ENCODE measurements at places on chromosomes 2 and 18.

- DNase-seq = no peak
These were observed 44.5 kb downstream of the PHLPP1 start for GRCh38 chr18:62759704-62760402.

DNA sequence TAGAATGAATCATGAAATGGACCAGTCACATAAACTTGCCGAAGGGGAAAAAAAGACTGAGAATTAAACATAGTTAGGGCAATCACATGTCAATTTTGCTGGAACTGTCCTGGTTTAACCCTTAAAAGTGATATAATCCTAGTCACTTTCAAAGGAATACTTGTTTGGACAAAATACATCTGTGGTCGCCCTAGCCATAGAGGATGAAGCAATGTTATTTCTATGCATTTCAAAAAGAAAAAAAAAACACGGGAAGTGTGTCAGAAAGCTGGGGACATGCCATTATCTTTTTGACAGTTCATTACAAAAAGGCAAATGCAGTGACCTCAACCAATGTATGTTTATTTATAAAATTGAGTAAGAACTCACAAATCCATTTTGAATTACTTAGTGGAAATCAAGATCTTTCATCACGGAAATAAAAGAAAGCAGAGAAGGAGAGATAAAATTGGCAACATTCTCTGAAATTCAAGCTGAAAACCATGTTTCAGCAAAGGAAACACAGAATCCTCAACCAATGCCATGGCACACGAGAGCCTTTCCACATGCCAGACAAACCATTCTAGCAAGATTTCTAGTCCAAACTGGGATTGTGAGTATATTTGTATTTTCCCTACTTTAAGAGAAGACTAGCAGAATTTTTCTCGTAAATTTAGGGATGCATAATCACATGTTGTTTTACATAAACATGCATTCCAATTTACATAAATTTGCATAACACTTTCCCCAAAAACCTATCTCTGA lies 854.3 kb upstream of the ACVR2A start:
- no peak for DNase-seq

DNA sequence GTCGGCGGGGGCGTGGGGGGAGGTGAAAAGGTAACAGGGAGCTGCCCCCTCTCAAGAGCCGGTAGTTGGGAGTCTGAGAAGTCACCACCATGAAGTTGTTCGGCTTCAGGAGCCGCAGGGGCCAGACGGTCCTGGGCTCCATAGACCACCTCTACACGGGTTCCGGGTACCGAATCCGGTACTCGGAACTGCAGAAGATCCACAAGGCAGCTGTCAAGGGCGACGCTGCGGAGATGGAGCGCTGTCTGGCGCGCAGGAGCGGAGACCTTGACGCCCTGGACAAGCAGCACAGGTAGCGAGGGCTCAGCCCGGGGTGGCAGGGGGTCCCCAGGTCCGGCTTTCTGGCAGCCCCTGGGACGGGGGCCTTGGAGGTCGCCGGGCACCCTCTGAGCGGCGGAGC lies 47.1 kb upstream of the ZNF519 start:
- no peak for DNase-seq

- no peak for DNase-seq
These were observed 94.7 kb downstream of the BIN1 start for GRCh38 chr2:127012215-127012614.

DNA sequence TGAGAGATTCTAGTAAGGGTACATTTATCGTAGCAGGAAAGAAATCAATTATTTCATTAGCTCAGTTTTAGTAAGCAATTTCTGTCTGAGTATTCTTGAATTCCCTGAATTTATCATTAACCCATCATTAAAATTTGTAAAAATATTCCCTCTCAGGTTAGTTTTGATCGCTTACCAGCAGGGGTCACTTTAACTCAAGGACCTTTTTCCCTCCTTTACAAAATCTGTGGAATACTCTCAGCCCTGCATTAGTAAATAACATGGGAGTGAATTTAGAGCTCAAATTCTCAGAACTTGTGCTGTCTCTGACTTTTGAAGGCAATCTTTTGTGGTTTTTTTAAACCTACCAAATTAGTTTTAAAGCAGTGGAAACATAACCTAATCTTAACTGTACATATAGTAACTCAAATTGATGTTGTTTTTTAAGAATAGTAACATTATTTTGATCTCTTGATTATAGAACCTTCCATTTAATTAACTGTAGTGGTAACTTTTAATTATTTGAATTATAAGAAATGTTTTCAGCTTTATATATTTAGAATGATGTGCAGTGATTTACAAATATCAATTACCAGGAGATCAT lies 97.2 kb downstream of the AGPS start:
- DNase-seq = no peak

Data from stimulated activated CD4-positive, alpha-beta T cell treated with anti-CD3 and anti-CD28 coated beads, Interleukin-1b, Interleukin-23, amount 100 ng/mL, for 1 hour (primary cell).